Right renal pelvis (tissue), 4 donors: ENCODE measurements at places on chromosomes 2 and 18.

GRCh38 chr2:215830304-215830703 lies 183.0 kb downstream of the MREG start:
- DNase-seq = no peak

GRCh38 chr18:23784832-23785245 lies 95.6 kb downstream of the LAMA3 start:
- no peak for DNase-seq

GRCh38 chr2:170141865-170142264 lies 36.1 kb upstream of the MYO3B start:
- no peak for DNase-seq

- no peak for DNase-seq
These were observed 19.6 kb downstream of the CPLX4 start for GRCh38 chr18:59298871-59299270.

DNA sequence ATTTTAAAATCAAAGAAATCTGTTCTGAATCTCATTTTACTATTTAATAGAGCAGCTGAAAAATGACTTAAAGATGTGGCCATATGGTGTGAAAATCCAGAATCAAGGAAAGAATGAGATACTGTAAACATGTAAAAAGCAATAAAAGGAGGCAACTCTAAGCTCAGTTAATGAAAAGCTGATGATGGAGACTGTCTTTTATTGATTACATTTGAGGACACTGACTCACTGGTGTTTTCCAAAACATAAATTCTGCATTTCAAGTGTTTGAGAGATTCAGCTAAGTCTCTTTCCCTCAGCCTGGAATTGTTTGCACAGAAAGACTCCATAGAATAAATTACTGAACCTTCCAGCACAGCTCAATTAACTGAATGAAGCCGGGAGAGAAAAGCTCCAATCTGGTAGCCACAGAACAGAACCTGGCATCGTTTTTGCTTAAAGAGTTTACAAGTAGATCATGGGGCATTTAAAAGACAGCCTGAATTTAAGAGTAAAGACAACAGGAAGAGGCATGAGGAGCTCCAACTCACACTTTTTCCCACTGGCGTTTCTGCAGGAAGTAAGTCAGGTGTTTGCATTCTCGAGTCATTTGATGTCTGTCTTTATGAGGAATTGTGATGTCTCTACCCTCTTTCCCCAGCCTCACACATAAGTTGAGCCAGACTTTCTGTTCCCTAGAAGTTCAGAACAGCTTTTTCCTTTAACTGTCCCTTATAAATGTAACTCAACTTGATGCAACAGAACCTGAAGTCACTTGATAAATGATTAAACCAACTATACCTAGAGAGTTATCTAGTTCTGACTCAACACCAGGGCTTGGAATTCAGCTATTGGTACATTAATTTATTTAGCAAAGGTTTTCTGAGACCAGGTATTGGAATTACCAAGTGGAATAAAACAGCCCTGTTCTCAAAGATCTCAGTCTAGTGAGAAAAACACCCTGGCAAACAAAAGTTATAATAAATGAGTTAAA lies 53.3 kb downstream of the FTCDNL1 start:
- DNase-seq = no peak

GRCh38 chr2:201208563-201209252 lies 25.8 kb downstream of the CASP10 start:
- no peak for DNase-seq

GRCh38 chr2:42547014-42547413 lies 21.4 kb upstream of the MTA3 start:
- no peak for DNase-seq

DNA sequence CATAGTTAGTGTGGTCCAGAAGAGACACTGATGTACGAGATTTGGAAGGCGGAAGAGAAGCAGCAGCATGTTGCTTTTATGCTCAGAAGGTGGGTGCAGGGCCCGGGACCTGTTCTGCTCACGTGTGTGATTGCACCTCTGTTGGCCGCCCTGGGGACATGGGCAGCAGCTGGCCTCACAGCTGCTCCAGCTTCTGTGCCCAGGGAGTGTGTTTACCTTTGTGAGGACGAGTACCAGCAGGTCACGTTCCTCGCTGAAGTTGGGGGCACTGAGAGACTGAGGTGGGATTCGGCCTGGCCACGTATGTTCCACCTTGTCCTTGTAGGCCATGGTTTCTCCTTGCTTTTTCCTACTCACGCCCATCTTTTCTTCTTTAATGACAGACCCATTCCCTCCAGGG lies 86.3 kb downstream of the PMAIP1 start:
- DNase-seq = no peak

GRCh38 chr2:2523461-2524347 lies 192.6 kb upstream of the MYT1L start:
- no peak for DNase-seq

DNA sequence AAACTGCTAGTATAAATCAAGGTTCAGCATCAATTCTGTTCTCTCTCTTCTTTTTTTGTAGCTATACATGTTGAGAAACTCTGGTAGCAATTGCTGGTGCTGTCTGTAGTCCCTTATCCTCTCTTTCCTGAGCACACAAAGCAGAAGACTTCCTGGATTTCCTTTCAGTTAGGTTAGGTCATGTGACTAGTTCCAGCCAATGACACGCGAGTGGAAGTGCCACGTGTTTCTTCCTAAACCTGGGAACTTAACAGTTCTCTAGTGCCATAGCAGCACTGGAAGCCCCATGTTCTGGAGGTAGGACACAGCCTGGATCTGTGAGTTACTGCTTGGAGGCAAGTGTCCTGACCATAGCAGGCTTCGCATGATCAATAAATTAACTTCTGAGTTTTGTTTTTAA lies 125.9 kb downstream of the PLA2R1 start:
- no peak for DNase-seq

- no peak for DNase-seq
These were observed 62.9 kb downstream of the POMC start for GRCh38 chr2:25105336-25106085.

GRCh38 chr2:60154142-60154541 lies 399.3 kb downstream of the BCL11A start:
- no peak for DNase-seq

DNA sequence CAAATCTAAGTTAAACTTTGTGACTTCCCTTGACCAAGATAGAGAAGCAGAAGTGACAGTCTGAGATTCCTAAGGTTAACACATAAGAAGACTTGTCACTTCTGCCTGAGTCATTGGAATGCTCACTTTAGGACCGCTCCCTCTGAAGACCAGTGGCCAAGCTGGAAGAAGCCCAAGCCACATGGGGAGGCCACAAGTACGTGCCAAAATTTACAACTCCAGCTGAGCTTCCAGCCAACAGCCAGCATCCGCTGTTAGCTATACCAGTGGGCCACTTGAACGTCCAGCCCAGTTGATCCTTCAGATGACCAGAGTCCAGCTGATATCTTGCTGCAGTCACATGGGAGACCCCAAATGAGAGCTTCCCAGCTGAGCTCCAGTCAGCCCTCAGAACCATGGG lies 18.1 kb upstream of the ANTXR1 start:
- DNase-seq = no peak

DNA sequence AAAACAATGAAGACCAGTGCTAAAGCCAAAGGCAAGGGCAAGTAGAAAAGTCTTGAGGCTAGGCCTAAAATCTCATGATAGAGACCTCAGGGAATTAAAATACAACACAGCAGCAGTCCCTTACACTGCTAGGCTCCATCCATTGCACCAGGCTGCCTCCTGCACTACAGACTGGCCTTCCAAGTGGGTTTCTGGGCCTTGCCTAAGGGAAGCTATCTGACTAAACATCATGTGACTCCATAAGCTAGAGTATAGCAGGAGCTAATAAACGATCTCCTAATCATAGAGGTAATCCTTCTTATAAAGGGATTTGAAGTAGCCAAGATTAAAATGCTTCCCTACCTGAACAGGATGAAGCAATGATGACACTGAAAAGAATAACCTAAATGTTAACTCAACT lies 77.6 kb upstream of the NFU1 start:
- DNase-seq = no peak

GRCh38 chr18:58491773-58492752 lies 136.8 kb downstream of the ALPK2 start:
- no peak for DNase-seq

DNA sequence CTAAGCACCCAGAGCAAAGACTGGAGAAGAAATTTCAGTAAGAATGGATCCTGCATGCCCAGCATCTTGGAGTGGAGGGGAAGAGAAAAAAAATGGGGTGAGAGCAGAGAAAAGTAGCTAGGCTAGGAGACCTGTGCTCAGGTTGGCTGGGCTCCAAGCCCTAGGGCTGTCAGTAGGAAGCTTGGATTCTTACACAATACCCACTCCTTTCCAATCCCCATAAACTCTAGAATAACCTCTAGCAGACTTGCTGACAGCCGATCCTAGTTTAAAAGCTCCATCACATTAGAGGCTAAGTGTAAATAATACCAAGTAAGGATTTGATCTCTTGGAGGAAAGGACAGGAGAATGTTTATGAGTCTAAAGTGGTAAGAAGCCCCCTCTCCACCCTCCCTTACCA lies 46.2 kb upstream of the NABP1 start:
- DNase-seq = no peak

- DNase-seq = no peak
These were observed 79.9 kb upstream of the NDUFV2 start for GRCh38 chr18:9022397-9023155.

DNA sequence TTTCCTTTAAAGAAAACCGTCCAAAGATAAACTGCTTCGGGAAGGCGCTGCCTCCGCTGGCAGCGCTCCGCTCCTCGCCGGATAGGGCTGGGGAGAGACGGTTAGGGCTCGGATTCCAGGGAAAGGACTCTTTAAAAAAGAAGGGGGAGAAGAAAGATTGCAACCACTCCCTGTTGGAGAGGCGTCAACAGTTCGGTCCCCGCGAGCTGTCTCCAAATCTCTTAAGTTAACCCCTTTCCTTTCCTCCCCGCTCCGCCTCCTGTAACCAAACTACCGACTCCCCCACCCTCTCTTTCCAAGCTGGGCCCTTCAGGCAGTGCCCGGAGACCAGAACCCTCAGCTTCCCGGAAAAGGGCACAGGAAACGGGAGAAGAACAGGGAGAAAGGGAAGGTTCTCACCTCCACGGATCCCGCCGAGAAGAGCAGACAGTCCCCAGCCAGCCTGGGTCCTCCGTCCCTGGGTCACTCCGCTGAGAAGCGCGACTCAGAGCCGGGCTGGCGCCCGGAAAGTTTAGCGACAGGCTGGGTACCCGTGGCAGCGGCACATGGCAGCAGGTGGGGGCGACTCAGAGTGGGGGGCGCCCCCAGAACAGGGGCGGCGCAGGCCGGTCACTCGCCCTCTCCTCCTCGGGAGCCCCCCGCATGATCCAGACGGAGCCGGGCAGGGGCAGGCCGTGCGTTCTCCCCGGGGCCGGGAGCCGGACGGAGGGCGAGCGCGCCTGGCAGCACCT lies 675 bp downstream of the FZD5 start:
- DNase-seq = no peak

- no peak for DNase-seq
These were observed 26.2 kb upstream of the RND3 start for GRCh38 chr2:150513647-150514046.

GRCh38 chr2:33205693-33206434 lies 259.1 kb downstream of the LTBP1 start:
- DNase-seq = no peak

GRCh38 chr2:177520324-177520723 lies 127.8 kb downstream of the AGPS start:
- DNase-seq = peak; percentile 38

DNA sequence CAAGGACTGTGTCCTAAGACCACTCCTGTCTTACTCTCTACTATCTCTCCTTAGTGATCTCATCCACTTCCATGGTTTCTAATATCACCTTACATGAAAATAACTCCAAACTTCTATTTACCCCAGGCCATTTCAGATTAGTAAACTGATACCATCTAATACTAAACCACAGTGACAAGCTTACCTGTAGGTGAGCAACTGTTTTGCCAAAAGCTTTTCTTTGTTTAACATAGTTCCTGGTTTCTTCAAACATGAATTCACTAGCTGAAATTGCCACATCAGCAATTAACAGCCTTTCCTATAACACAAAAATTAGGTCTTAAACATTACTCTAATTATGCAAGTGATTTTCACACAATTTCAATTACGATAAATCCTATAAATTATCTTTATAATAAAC lies 22.1 kb downstream of the ACADL start:
- DNase-seq = no peak

- DNase-seq = no peak
These were observed 157.7 kb downstream of the CCDC178 start for GRCh38 chr18:33282709-33283333.

DNA sequence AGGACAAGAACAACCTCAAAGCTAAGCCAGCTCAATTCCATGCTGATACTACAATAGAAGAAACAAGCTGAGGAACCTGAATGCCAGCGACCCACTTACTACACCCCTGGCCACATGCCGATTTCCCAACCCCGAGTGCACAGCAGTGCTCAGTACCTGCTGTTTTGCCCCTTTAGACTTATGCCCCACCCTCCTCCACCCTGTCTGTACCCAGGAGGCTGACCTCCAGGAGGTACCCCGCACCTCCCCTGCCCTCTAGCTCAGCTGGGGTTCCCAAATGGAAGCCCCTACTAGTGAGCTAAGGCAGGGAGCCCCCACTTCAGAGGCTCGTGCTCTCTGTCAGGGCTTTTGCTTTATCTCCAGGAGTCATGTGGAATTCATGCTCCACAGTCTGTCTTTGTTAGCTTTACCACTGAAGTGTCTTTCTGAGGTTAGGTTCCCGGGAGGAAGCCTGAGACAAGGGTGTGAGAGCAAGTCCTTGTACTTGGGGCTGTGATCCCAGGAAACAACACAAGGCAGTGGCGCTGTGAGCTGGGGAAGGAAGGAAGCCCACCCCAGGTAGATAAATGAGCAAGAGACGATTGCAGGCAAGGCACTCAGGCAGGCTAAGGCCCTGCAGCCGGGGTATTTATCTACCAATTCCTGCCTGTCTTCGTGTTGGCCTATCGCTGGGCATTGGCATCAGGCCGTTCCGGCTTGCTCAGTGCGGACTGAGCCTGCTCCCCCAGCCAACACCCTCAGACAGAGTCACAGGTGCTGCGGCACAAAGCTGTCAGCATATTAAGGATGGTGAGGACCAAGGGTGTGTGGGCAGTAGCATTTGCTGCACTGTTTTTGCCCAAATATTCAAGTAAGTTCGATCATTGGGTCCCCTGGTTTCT lies 220.5 kb downstream of the CYP26B1 start:
- DNase-seq = no peak

DNA sequence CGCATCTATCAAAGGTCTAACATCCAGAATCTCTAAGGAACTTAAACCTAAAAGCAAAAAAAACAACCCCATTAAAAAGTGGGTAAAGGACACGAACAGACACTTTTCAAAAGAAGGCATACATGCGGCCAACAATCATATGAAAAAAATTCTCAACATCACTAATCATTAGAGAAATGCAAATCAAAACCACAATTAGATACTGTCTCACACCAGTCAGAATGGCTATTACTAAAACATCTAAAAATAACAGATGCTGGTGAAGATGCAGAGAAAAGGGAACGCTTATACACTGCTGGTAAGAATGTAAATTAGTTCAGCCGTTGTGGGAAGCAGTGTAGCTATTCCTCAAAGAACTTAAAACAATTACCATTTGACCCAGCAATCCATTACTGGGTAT lies 38.0 kb downstream of the PPP3R1 start:
- DNase-seq = no peak

DNA sequence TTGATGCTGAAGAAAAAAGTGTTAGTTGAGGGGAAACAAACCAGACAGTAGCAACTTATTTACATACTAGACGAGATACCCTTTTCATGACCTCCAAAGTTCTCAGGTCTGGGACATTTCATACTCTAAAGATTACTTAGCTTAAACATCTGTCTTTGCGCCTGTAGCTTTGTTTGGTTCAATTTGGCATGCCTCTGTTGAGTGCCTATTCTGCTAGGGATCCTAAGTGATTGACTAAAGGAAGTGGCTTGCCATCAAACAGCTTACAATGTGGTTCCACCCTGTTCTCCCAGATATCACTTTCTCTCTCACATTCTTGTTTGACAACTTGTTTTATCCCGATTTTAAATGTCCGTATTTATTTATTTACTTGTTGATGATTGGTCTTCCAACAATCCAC lies 488.8 kb downstream of the PARD3B start:
- no peak for DNase-seq
